ENCODE measurements at places on chromosomes 4 and X. TPM values are rescaled to one million over a fixed set of nuclear protein-coding genes. Genes with fewer than 3 reads are reported as not detected.

The GPR173 gene
- 27.0 TPM for total RNA-seq

The IGSF1 gene
- 13.6 TPM for total RNA-seq

The CXCL8 gene
- 0.23 TPM for total RNA-seq

The OPRPN gene
- total RNA-seq: not detected

The POU4F2 gene
- total RNA-seq: not detected

The FGG gene
- not detected for total RNA-seq

The IDUA gene
- 7.8 TPM for total RNA-seq

The DUSP9 gene
- total RNA-seq: 2.8 TPM

The MAGEA9B gene
- total RNA-seq: not detected

The RS1 gene
- total RNA-seq: not detected

The MTNR1A gene
- 2.8 TPM for total RNA-seq

The CSAG3 gene
- total RNA-seq: not detected

The SMIM10 gene
- 2.1 TPM for total RNA-seq

The EDA gene
- total RNA-seq: 4.4 TPM

The AKAP4 gene
- not detected for total RNA-seq

The SMIM10L2A gene
- total RNA-seq: 22.1 TPM

Data from diencephalon (tissue), 1 donor.